LHCN-M2 (cell line): ENCODE measurements at places on chromosomes 1 and 21.

- DNase-seq = no peak
Measured at GRCh38 chr1:86357796-86358195, 38.3 kb downstream of the ODF2L start.

- no peak for DNase-seq
Measured at GRCh38 chr1:22841860-22842281, 130.8 kb downstream of the LACTBL1 start.

- DNase-seq = no peak
Measured at GRCh38 chr21:17488620-17489019, 24.2 kb upstream of the CXADR start.

DNA sequence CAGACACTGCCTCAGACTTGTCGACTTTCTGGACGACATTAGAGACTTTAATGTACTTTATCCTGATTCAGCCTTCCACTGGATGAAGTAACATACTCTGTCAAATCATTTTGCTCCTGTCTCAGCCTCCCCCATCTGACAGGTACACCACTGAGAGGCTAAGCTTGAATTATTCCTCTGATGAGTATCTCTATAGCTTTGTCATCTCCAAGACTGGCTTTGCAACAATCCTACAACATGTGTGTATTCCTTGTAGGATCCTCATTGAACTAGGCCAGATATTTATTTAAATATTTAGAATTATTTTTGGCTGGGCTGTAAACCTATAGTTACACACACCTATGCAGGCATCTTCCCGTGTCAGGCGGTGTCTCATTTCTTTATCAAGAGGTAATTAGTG is 1.1 kb upstream of the TRIM58 start:
- DNase-seq = no peak

- no peak for DNase-seq
Measured at GRCh38 chr1:25817840-25818501, 1.8 kb upstream of the MTFR1L start.

DNA sequence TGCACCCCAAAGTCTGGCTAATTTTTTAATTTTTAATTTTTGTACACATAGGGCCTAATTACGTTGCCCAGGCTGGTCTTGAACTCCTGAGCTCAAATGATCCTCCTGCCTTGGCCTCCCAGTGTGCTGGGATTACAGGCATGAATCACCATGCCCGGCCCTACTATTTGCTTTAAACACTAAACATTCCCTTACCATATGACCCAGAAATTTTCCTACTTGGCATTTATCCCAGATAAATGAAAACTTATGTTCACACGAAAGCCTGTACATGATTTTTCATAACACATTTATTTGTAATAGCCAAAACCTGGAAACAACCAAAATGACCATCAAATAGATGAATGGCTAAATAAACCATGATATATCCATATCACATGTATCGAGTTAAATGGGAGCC is 35.8 kb downstream of the NDUFS5 start:
- DNase-seq = peak; percentile 25

- DNase-seq = peak; percentile 73
Measured at GRCh38 chr1:19169642-19170041, 40.4 kb downstream of the UBR4 start.

GRCh38 chr1:242402956-242403355 is 121.5 kb downstream of the PLD5 start:
- DNase-seq = no peak

DNA sequence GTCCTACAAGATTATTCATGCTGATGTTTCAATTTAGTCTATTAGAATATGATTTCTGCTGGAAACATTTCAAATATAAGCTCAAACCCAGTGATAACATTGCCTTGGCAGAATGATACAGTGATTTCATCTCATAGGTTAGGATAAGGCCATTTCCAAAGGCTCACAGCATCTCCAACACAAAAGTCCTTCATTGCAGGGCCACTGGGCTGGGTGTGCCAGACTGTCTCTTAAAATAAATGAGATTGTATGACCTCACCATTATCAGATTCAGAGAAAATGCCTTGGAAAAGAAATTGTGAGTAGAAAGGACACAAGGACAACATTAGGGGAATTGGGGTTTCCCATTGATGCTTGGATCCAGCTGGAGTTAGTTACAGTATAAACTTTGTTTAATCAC is 30.4 kb downstream of the NGF start:
- DNase-seq = no peak

DNA sequence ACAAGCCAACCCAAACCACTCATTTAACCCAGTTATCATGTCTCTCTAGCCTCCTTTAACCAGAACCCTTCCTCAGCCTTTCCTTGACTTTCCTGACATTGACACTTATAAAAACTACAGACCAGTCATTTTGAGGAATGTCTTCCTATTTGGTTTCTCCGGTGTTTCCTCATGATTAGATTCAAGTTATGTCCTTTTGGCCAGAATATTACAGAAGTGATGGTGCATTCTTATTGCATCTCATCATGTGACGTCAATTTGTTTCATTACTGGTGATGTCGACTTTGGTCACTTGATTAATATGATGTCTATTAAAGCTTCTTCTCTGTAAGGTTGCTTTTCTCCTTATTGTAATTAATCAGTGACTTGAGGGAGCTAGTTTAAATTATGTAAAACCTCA is 6.1 kb upstream of the RCSD1 start:
- no peak for DNase-seq

DNA sequence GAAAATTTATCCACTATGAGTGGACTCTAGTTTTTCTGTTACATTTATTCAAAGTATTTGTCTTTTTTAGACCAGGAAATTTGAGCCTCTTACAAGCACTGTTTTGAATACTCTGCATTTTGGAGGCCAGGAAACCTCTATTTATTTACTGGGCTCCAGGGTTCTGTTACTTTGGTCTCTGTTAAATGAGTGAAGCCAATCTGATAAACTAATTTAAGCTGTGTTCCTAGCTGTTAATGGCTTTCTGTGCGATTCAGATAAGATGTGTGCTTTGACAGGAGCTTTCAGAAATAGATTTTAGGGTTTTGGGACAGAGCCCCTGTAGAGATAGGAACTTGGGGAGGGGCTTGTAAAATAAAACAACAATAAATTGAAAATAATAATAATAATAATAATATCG is 23.9 kb downstream of the ACKR1 start:
- DNase-seq = no peak

DNA sequence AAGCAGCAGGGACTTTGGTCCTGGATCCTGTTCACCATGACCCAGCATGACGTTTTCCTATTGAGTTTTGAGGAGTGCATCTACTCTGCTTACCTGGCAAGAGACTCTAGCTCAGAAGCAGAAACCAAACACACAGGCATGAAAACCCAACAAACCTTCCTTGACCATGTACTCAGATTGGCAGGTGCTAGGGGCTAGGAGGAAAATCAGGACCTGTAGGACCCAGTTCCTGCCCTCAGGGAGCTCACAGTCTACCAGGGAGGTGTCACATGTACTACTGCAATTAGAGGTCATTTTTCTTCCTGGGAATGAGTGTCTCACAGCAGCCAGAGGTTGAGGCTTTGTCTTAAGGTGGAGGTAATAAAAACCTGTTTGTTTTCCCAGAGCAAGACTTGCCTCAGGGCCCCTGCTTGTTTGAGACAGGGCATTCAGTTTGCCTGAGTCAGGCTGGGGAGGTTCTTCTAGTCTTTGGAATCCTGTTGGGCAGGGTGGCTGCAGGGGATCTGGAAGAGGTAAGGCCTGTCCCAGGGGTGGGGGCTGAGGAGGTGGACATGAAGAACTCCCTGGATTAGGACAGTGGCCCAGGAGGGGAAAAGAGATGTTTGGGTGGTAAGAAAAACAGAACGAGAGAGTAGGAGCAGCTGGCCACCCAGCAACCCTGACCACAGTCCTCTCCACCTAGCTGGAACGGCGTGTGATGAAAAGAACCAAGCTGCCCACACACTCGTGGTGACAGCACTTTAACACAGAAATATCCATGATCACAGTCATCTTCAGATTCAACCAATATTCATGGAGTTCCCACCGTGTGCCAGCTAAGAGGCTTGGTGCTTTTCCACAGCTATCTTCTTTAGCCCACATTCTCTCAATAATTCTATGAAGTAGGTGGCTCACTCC is 30.8 kb downstream of the IER5 start:
- DNase-seq = peak; percentile 53

GRCh38 chr1:195960580-195960979 is 647.7 kb downstream of the KCNT2 start:
- DNase-seq = no peak

- peak; percentile 59 for DNase-seq
Measured at GRCh38 chr1:206672844-206673758, 11.6 kb upstream of the MAPKAPK2 start.

DNA sequence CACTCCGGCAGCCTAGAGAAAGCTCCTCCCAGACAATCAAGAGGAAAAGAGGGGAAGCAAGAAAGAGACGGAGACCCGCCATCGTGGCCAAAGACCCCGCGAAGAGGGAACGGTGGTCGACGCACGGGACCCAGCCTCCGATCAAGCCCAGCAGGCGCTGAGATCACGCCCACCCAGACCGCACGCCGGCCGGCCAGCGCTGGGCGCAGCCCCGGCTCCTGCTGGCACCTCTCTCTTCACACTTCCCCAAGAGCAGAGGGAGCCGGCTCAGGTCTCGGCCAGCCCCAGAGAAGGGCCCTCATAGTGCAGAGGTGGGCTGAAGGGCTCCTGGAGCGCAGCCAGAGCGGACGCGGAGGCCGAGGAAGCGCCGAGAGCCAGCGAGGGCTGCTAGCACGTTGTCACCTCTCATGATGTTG is 918.4 kb upstream of the ADAMTS5 start:
- DNase-seq = no peak

- DNase-seq = no peak
Measured at GRCh38 chr1:21337454-21337927, 47.2 kb upstream of the ECE1 start.

DNA sequence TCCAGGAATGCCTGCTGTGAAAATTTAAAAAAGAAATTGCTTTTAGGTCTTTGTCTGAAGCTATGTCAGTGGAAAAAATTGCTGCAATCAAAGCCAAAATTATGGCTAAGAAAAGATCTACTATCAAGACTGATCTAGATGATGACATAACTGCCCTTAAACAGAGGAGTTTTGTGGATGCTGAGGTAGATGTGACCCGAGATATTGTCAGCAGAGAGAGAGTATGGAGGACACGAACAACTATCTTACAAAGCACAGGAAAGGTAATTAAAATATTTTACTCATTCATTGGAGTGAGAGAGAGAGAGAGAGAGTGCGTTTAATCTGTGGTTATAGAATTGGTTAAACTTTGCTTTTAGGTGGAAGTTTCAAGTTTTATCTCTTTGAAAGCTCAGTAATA is 20.0 kb downstream of the CDC73 start:
- DNase-seq = no peak

DNA sequence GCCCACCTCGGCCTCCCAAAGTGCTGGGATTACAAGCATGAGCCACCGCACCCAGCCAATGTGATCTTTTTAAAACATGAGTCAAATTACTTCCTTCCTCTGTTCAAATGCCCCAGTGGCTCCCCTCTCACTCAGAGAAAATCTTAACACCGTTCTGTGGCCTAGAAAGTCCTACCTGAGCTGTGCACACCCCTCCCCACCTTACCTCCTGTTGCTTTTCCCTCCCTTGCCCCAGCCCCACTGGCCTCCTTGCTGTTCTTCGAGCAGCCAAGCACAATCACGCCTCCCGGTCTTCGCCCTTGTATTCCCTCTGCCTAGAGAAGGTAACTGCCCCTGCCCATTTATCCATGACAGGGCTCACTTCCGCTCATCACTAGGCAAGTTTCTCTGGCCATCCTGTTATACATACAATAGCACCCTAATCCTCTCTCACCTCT is 62.6 kb upstream of the RPL11 start:
- DNase-seq = no peak

- DNase-seq = no peak
Measured at GRCh38 chr1:27154469-27154990, 395 bp downstream of the SLC9A1 start.
